NCI-H748 treated with DMSO at 0.1 percent for 48 hours (cell line): ENCODE measurements at places on chromosomes 7 and 10.
A peak's percentile ranks its signal among the peaks of the same experiment; 100 is the strongest.

- no peak for DNase-seq
These were observed 8.7 kb downstream of the DUSP5 start for GRCh38 chr10:110506448-110506847.

DNA sequence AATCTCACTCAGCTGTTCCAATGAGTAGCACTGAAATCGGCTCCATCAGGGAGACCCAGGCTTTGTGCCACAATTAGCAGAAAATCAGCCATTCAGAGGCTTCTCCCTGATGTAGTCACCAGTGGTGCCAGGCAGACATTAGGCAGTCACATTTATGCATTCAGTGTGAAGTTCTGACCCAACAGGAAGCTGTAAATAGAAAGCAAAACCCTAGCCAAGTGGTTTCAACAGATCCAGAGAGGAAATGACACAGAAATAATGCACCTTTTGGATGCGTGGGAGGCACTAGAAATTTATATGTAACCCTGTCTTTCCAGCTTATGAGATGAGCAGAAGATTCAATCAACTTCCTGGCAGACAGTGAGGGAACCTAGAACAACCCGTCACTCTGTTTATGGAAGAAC, 186.4 kb downstream of the PDE1C start:
- DNase-seq, result no peak

DNA sequence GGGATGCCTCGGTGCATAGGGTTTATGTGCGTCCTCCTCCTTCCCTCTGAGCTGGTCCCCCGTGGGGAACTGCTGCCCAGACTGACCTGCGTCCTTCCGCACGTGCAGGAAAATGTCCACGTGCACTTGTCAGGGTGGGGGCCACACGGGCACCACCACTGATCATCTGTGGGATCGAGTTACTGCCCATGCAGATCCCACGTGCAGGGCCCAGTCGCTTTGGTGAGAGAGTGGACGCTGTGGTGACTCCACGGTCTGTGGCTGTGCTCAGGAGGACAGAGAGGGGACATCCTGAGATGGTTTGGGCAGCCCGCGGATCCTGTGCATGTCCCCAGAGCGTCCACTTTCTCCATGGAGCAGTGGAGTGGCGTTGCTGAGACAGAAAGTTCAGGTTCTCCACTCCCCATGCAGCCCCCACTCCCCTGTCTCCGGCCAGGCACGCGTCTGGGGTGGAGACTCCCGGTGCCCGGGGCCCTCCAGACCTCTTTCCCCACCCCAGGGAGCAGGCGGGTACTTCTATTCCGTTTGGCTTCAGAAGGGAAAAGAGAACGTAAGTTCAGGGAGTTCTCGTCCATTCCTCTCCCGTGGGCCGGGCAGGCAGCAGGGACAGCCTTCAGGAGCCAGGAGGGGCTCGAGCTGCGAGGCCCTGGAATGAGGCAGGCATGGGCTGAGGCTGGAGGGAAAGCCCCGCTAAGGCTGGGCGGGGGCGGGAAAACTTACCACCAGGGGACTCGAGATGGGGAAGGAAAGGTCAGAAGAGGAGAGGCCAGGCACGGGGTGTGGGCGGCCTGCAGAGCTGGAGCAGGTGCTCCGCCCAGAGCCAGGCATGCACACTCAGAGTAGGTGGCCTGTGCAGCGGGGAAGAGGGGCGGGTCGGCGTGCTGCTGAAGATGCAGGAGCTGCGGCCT, 59.9 kb downstream of the EGFR start:
- no peak for DNase-seq

GRCh38 chr10:66284621-66285020, 641.2 kb upstream of the LRRTM3 start:
- no peak for DNase-seq

DNA sequence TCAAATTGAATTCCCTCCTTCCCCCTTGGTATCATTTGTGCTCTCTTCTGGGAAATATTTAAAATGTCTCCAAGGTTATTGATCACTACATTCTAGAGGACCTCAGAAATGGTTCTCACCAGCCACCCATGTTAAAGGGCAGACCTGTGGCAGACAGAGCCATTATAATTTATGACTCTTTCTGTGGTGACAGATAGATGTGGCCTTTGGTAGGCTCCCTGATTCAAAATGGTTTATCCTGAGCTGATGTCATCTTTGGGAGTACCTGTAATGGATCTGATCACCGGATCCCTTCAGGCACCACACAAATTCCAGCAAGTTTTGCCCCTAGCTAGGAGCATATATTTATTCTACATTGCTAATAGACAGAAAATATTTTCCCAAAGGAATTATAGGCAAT, 267.5 kb downstream of the SDK1 start:
- no peak for DNase-seq

GRCh38 chr7:66466081-66466600, 162.5 kb upstream of the KCTD7 start:
- DNase-seq, result no peak

GRCh38 chr7:84162584-84162983, 32.0 kb downstream of the SEMA3A start:
- DNase-seq, result no peak

- no peak for DNase-seq
These were observed 621.1 kb downstream of the PTPRN2 start for GRCh38 chr7:157966490-157966889.

DNA sequence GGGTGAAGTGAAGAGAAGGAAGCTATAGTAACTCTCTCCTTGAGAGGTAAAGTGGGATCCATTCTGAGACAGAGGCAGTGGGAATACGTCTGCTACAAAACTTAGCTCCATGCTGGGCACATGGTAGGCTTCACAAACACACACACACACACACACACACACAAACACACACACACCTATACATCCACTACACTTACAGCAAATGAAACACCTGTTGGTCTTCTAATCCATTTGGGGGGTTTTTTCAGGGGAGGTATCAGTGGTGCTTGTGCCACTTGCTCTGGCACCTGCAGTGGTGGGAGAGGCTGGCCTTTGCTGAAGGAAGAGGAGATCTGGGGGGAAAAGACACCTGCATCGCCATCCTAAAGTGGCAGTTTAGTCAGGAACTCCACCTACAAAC, 14.5 kb downstream of the SEC31B start:
- DNase-seq, result no peak

- DNase-seq, result no peak
These were observed 12.9 kb downstream of the HTRA1 start for GRCh38 chr10:122474131-122474818.

- DNase-seq, result no peak
These were observed 105.4 kb upstream of the FAM133B start for GRCh38 chr7:92695308-92696261.

GRCh38 chr7:32915041-32915536, 23.5 kb upstream of the KBTBD2 start:
- DNase-seq, result no peak

GRCh38 chr10:74110120-74110519, 40.5 kb downstream of the AP3M1 start:
- DNase-seq, result no peak

GRCh38 chr10:852386-852785, 79.1 kb downstream of the LARP4B start:
- DNase-seq, result no peak

DNA sequence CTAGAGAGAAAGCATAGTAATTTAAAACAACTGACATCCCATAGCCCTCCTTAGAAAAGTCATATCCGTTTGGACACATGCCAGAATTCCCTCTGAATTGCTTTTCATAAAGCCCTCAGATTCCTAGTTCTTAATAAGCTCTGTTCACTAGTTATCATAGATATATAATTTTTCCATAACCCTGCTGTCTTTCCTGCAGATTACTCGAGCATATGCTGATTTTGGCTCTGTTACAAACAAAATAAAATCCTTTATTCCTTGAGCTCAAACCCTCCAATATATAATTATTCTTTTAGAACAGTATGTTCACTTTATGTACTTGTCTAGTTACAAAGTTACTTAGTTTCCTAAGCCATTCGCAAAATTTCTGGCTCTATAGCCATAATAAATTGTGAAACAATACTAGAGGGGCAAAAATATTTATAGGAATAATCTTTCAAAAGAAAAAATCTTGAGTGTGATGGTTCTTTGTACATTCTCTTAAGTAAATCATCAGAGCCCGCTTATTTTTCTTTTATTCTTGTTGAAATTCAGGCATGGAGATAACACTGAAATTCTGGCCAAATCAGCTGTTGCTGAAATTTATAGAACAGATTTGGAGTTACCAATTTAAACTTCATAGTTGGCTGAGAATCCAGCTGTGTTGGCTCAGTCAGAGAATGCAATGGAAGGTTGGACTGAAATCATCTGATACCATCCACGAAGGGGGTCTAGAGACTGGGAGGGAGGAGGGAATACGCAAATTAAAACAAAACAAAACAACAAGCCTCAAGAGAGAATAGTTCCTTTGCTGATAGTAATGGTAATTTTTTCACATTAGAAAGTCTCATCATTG, 146.1 kb upstream of the TMEM196 start:
- DNase-seq, result peak; percentile 11

DNA sequence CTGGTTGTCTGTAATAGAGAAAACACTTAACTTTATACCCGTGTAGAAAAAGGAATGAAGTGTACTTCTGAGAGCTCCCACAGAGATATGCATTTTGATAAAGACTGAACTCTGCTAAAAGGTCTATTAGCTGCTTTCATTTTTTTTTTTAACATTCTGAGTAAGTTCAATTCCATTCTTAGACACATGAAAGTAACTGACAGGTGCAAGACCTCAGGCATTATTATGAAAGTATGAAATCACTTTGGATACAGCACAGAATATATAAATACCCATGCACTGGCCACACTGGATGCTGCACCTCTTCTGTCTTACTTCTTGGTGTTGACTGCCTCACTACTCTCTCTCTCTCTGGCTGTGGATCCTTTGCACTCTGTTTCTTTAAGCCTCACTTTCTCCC, 46.2 kb downstream of the VWDE start:
- no peak for DNase-seq

DNA sequence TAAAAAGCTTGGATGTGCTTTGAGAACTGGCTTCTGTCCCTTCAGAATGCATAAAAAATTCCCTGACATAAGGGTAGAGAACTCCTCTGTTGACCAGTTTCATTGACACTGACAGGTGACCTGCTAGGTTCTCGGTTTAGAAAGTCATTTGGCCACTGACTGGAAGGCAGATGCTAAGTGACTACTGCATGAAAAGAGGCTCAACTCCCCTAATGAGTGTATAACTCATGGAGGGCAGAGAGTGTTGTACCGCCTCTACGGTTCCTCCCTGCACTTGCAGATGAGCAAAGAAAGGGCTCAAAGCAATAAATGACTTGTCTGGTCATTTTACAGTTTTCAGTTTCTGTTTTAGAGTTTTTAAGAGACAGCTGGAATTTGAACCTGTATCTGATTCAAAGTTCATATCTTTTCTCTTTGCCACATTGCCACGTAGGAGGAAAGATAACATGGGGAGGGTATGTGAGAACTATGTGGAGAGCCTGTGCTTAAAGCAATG, 2.9 kb upstream of the FGL2 start:
- no peak for DNase-seq

GRCh38 chr7:39353615-39354376, 212.4 kb upstream of the YAE1 start:
- DNase-seq, result peak; percentile 17

DNA sequence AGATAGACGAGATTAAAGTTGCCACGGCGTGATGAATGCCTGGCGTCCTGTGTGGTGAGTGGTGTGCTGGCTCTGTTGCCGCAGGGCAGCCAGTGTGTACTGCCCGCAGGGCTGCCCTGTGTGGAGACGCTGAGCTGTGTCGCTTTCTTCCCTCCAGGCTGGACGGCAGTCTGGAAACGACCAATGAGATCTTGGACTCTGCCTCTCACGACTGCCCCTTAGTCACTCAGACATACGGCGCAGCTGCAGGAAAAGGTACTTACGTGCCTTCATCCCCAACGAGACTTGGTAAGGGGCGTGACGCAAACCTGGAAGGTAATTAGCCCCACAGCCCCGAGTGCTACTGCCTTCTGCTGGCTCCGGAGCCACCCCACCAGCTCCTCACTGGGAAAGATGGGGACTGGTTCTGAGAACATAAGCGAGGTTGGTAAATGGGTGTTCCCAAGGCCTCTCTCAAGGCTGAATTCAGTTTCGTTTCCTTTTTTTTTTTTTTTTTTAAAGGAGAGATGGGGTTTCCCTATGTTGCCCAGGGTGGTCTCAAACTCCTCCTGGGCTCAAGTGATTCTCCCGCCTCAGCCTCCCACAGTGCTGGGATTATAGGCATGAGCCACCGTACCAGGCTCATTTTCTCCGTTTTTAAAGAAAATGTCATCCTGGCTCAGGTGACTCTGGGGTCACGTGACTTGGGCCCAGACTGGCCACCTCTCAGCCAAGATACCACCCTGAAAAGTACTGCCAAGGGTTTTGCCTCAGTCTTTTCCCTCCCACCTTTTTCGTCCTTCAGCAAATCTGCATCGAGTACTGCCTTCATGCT, 39.6 kb downstream of the WIPI2 start:
- no peak for DNase-seq

- peak; percentile 40 for DNase-seq
These were observed 4.2 kb downstream of the AHR start for GRCh38 chr7:17302575-17303142.

GRCh38 chr7:137146552-137147337, 196.8 kb downstream of the PTN start:
- DNase-seq, result no peak

DNA sequence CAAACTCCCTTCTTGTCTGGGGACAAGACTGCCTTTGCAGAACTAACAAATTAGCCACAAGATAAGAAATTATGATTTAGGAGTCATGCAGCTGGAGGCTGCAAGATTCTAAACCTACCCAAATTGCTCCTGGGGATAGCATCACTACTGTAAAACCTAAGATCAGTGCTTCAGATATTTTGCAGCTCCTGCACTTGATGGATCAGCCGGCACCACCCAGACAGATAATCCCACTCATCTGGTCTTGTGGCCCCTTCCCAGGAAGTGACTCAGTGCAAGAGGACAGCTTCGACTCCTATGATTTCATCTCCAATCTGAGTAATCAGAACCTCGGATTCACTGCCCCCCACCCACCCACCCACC, 181.9 kb downstream of the AKR1D1 start:
- DNase-seq, result no peak

DNA sequence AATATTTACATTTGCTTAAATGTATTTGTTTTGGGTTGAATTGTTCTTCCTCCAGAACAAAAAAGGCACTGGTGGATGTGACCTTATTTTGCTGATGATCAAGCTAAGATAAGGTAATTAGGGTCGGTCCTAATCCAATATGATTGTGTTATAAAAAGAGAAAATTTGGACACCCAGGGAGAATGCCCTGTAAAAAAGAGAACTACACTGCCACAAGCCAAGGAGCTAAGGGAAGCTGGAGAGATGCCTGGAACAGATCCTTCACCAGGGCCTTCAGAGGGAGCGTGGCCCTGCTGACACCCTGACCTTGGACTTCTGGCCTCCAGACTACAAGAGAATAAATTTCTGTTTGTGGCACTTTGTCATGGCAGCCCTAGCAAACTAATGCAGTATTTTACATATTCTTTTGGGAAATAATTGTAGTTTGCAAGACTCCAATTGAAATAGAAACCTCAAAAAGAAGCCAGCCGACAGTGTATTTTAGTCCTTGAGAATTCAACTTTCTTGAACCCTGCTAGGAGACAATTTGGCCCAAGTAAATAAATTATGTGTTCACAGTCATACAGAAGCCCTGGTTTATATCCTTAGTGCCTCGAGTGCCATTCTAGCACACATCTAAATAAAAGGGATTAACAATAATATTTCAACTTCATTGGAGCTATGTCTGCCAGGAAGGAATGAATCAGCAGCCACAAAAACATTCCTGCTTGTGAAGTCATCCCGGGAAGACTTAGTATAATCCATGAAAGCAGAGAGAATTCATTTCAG, 164.6 kb downstream of the PKD1L1 start:
- DNase-seq, result no peak

- DNase-seq, result no peak
These were observed 43.4 kb downstream of the DNMBP start for GRCh38 chr10:99966306-99966705.
